Dermis blood vessel endothelial cell (primary cell): ENCODE measurements at places on chromosomes 11 and 22. TPM values are rescaled to one million over a fixed set of nuclear protein-coding genes. Genes with fewer than 3 reads are reported as not detected.
A peak's percentile ranks its signal among the peaks of the same experiment; 100 is the strongest.

TSPAN18 gene
- total RNA-seq = 48.3 and 74.5 TPM in 2 replicates

CBLIF gene
- total RNA-seq = not detected in 2 replicates

KRTAP5-9 gene
- not detected in 2 replicates for total RNA-seq

FOSL1 gene
- 3.6 and 4.9 TPM in 2 replicates for total RNA-seq

SCT gene
- total RNA-seq = not detected in 2 replicates

SPCS2 gene
- 18.6 and 20.4 TPM in 2 replicates for total RNA-seq

GLYATL1 gene
- total RNA-seq = 0.17 TPM in 1 of 2 replicates, not detected in the other

GSTT2 gene
- total RNA-seq = 0.65 TPM in 1 of 2 replicates, not detected in the other

DNA sequence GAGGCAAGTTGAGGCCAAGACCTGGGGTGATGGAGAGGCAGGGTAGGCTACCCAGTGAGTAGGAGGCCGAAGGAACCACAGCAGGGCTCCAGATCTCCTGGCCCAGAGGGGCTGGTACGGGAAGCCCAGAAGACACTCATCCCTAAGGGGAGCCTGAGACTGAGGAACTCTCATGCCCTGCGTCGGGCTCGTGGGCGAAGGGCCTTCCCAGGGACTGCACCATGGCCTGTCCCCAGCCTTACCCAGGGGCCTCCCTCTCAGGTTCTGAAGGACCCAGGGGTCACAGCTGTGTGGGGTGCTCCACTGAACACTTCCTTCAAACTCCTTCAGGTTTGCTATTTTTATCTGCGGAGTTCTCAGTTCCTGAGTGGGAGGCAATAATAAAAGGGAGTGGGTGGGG lies 15.8 kb upstream of the SYT12 start:
- no peak for DNase-seq

GRCh38 chr11:110297076-110297725 lies 787 bp upstream of the RDX start:
- peak; percentile 35 for DNase-seq

GRCh38 chr11:109818290-109818689 lies 274.9 kb upstream of the ZC3H12C start:
- DNase-seq = no peak

DNA sequence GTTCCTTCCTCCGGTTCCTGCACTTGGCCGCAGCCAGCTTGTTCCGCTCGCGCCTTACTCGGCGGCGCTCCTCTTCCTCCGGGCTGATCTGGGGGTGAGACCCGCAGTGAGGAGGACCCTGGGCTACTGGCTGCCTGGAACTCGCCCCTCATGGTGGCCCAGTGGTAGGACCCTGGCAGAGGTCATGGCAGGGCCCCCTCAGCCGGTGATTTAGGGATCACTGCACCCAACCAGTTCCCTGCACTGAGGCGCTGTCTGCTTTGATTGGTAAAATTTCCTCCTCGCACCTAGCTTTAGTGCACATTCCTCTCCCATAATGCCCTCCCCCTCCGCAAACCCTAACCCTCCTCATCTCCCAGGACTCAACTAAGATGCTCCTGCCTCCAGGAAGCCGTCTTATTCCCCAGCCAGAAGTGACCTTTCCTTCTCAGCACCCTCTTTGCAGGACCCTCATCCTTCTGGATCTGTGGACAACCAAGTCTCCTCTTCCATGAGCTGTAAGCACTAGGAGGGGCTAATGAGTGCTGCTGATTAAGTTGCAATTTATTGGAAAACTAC lies 3.6 kb downstream of the CCDC85B start:
- peak; percentile 71 for DNase-seq

GRCh38 chr11:95444309-95445241 lies 213.6 kb upstream of the SESN3 start:
- DNase-seq = no peak

GRCh38 chr11:18471995-18472394 lies 16.3 kb downstream of the LDHAL6A start:
- no peak for DNase-seq

- peak; percentile 53 for DNase-seq
Measured at GRCh38 chr11:279966-280705, 1.9 kb downstream of the NLRP6 start.

- no peak for DNase-seq
Measured at GRCh38 chr22:41947424-41948080, 600 bp upstream of the CENPM start.

- DNase-seq = no peak
Measured at GRCh38 chr11:62088331-62088933, 35.4 kb upstream of the INCENP start.

GRCh38 chr11:130101661-130102060 lies 32.0 kb downstream of the APLP2 start:
- DNase-seq = peak; percentile 37

GRCh38 chr22:43851979-43852307 lies 10.4 kb downstream of the SULT4A1 start:
- no peak for DNase-seq

- no peak for DNase-seq
Measured at GRCh38 chr11:70747921-70748320, 349.6 kb downstream of the CTTN start.

- DNase-seq = no peak
Measured at GRCh38 chr11:71156301-71156700, 96.1 kb downstream of the SHANK2 start.

GRCh38 chr22:35524966-35525686 lies 15.5 kb upstream of the RASD2 start:
- DNase-seq = no peak

GRCh38 chr11:34305193-34305592 lies 52.6 kb downstream of the ABTB2 start:
- no peak for DNase-seq

DNA sequence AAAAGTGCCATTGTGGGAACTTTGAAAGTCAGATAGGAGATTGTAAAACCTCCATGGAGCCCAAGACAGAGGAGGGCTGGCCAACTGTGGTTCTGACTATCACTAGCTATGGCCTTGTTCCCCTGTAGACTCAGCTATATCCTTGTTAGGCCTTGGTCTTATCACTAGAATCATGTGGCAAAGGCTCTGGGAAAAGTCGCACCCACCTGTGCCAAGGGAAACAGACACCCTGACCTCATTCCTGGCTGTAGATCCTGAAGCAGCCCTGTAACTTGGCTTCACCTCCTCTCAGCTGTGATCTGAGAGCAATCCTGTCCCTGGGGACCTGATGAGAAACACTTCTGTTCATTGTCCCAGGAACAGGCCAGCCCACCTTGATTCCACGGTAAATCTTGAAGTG lies 566.2 kb downstream of the TMEM135 start:
- no peak for DNase-seq

GRCh38 chr22:20922141-20922751 lies 5.0 kb downstream of the CRKL start:
- DNase-seq = no peak

DNA sequence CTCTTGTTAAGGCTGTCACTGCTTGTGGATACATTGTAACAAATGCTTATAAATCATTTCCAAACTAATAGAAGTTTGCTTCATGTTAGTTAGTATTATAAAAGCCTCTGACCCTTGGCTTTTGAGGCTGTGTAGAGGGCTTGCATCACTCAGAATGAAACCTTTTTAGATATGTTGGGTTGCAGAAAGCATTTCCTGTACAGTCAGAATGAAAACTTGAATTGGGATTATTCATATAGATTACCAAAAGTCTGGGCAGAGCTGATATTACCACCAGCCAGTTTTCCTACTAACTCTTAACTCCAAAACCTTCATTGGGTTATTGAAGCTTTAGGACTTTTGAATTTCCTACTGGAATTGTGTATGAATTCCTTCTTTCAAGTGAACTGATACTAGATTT lies 12.0 kb downstream of the KMT2A start:
- no peak for DNase-seq

- DNase-seq = peak; percentile 32
Measured at GRCh38 chr11:111540114-111540936, at the start of gene LAYN. Gene LAYN (plus strand): TSS chr11:111540720. CDS start chr11:111540844, 124 bp downstream.

DNA sequence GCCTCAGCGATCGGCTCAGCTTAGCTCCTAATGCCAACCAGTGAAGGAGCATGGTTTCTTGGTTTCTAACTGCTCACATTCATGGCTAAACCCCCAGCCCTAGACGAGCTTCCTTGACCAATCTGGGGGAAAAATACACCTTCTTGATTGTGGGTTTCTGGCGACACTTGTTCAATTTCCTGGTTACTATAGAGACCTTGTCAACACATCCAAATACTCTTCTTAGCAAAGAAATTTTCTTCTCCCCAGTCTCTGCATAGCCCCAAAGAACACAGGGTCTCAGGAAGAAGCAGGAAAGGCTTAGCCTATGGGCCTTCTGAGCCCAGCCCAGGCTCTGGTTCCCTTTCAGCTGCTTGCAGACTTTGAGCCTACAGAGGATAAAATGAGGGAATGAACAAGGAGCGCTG lies 88.5 kb upstream of the SYT13 start:
- DNase-seq = peak; percentile 53

GRCh38 chr22:42313804-42314581 lies 43.5 kb upstream of the TCF20 start:
- DNase-seq = peak; percentile 57

DNA sequence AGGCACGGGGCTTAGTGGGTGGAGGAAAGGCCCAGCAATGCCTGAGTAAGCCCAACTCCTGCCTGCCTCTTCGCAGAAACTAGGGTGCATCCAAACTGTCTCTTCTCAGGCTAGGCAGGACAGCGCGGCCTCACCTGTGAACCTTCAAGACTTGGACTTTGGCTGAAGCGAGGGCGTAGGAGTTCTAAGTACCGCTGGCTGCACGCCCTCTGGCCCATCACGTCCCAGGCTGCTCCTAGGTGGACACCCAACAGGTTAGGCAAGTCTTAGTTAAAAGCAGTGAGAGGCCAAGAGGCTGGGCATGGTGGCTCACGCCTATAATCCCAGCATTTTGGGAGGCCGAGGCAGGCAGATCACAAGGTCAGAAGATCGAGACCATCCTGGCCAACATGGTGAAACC lies 1.8 kb upstream of the DDB2 start:
- DNase-seq = no peak

DNA sequence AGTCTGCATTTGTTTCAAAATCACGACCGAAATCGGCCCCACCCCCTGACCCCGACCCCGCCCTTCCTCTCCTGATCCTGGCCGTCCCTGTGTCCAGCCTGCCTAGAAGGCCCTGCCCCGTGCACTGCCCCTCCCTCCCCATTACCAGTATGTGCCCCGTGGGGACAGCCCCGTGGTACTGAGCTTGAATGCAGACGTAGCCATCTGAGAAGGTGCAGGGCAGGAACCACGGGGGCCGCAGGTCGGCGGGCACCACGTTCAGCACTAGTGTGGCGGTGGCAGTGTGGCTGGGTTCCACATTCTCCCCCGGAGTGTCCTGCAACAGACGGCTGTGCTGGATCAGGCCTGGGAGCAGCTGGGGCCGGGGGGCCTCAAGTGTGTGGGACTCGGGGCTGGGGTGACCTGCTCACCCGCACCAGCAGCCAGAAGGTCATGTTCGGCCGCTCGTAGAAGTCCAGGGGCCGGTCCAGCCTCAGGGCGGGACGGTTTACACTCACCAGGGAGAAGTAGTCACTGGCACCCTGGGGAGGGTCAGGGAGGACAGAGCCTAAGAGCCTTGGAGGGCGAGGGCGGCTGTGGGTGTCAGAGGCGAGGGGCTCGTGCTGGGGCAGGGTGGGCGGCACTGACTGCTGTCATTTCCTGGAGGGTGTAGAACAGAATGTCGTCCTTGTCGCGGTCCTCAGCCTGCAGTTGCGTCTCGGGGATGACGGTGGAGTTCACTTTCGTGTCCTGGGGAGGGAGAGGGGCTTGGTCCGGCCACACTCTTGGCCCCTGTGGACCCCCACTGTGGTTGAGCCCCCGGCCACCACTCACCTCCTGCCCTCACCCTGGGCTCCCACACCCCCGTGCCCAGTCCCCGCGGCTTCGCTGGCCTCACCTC lies 3.6 kb downstream of the CDHR5 start:
- DNase-seq = no peak

DNA sequence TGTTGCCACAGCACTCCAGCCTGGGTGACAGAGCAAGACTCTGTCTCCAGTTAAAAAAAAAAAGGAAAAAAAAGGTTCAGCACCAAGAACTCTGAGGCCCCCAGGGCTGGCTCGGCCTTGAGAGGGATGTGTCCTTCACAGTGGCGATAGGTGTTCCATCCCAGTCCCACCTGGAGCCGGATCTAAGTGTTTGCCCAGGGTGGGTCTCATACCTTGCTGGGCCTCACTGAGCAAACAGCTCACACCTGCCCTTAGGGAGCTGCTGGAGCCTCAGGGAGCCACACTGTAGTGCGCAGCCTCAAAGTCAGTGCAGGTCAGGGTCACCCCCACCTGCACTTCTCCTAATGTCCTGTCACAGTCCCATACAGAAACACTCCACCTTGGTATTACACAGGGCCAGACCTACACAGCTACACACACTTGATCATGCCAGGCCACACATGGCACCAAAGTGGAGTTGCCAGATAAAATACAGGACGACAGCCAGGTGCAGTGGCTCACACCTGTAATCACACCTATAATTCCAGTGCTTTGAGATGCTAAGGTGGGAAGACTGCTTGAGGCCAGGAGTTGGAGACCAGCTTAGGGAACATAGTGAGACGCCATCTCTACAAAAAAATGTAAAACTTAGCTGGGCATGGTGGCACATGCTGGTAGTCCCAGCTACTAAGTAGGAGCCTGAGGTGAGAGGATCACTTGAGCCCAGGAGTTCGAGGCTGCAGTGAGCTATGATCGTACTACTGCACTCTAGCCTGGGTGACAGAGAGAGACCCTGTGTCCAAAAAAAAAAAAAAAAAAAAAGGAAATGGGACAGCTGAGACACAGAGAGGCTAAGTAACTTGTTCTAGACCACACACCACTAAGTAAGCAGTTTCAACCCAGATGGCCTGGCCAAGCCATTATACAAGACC lies 7.3 kb downstream of the STARD10 start:
- DNase-seq = no peak

DNA sequence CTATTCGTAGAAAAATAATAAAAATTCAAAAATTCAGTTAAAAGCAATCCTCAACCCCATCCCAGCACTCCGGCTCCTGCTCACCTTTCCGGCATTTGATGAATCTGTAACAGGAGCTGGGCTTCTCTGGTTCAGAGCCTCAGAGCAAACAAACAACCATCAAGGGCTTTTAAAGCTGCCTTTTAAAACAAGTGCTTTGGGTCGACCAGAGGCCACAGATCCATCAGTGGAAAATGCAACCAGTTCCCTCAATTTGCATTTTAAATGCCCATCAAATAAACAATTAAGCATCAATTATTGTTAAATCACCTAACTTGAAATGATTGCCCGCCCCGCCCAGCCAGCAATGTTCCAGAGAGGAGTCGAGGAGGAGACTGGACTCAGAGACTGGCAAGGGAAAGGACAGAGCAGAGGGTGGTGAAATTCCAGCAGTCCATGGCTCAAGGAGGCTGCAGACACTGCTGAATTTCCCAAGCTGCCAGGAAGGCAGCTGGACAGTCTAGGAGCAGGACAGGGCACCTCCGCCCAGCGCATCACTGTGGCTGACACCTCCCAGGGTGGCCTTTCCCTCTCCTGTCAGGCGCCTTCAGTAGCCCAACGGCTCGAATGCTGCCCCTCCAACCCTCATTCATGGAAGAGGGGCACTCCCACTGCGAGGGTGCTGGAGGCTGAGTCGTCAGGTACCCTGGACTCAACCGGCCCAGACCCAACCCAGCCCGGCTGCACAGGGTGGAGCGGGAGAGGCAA lies 7.5 kb downstream of the FXYD6 start:
- no peak for DNase-seq

DNA sequence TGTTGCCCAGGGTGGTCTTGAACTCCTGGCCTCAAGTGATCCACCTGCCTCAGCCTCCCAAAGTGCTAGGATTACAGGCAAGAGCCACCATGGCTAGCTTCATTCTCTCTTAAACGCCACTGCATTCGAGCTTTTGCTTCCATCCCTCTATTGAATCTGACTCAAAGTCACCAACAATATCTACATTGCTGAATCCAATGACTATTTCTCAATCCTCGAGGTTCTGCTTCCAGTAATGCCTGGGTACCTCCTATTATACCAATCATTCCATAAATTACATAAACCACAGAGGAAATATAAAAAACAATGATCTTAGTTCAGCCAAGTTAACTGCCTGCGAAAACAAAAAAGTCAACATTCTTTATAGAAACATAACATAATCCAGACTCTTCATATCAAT lies 11.9 kb upstream of the NXF1 start:
- no peak for DNase-seq
